ENCODE measurements at places on chromosomes 1 and 21.

DNA sequence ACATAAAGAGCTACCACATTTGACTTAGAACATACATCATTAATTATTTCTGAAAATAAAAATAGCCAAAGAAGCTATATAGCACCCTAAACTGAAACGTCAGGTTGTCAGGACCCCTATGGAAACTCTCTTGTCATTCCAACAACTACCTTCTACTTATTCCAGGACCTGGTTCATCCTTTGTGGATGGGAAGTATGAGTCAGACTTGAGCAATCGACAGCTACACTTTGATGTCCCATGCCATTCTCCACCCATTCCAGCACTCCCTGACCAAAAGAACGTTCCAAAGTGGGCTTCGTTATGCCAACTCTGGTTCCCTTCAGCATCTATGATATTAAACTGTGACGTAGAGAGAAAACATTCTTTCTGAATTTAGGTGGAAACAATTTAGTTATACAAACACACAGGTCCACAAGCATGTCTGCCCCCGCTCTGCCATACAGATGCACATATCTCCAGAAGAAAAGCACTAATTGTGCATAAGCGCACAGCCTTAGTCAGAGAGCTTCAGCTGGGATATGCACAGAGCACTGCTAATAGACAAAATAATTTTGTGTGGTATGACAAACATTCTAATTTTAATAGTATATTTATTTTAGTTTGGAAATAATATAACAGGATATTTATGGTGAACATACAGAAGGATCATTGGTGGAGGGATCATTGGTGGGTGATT is 723.1 kb upstream of the B3GALT2 start:
- DNase-seq: no peak

DNA sequence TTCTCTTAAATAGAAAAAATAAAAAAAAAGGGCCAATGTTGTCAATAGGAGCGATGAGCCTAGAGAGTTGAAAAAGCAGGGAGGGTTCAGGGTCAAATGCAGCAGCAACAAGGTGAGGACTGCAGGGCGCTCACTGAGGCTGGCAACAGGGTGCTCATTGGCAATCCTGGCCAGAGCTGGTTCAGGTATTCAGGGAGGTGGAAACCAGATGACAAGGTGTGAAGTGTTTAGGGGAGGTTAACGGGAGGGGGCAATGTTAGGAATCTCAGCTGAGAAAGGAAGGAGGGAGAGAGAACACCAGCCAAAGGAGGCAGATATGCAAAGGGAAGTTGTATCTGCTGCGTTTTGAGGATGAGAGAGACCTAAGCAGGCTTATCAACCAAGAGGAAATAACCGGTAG is 129.8 kb upstream of the DAB1 start:
- DNase-seq: no peak

DNA sequence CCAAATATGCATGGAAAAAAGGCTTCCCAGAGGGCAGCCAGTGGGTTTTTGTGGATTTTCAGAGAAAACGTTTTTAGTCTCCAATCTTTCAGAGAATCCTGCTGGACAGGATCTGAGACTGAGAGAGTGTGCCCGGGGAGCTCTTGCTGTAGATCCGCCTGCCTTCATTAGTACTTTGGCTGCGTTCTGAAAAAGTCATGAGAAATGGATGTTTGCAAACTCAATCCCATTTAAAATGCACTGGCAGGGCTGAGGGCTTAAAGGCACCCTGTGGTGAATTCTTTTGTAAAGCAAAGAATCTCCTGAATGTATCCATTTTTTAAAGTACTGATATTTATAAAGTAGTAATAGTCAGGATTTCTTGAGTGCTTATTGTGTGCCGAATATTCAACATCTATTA is 22.2 kb downstream of the FOXD2 start:
- DNase-seq: no peak

- no peak for DNase-seq
Measured at GRCh38 chr1:159598196-159598595, 10.6 kb downstream of the APCS start.

GRCh38 chr1:220544901-220545303 is 17.0 kb downstream of the MARK1 start:
- DNase-seq: no peak

DNA sequence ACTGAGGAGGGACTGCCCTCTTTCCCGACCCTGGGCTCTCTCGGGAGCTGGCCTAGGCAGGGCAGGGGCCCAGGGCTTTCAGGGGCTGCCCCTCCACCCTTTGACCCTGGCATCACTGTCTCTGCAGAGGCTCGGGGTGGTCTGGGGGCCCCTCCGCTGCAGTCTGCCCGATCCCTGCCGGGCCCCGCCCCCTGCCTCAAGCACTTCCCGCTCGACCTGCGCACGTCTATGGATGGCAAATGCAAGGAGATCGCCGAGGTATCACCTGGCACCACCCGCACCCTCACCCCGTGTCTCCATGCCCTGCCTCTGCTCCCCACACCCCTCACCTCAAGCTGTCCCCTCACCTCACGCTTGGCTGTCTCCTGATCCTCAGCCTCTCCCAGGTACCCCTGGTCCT is 5.5 kb downstream of the AMPD2 start:
- DNase-seq: no peak

DNA sequence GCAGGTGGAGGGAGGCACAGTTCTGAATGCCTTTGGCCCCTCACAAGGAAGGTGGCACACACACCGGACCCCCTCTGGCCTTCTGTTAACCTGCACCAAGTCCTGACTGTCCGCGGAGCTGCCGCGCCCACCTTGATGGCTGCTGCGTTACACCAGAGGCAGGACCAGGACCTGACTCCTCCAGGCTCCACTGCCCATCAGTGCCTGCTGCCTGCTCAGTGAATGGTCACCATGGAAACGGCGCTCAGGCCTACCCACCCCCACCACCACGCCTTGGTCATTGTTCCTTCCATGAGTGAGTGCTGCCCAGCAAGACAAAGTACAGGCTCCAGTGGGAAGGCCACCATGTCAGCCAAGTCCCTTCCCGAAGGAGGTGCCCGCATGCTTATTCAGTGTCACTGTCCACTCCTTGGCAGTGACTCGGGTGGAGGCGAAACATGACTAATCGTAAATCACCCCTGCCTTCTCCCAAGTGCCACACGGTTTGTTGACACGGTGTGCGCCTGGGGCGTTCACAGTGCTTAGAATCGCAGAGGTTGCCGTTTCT is 57.3 kb downstream of the SLC37A1 start:
- no peak for DNase-seq

- DNase-seq: no peak
Measured at GRCh38 chr1:156431769-156432668, 63.0 kb downstream of the RHBG start.

DNA sequence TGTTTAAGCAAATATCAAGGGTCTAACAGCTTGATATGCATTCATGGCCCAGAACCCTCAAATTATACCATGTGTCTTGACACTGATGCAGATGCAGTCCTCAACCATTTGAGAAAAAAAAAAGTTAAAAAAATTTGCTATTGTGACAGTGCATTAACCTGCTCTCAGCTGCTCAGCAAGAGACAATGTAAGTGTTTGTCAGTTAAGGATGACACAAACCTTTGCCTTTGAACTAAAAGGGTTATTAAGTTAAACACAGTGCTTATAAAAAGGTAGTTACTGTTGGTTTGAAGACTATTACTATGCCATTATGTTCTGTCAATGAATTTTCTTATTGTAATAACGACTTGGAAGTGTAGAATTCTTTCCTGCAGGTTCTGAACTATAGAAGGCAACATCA is 655.6 kb upstream of the NEGR1 start:
- no peak for DNase-seq

DNA sequence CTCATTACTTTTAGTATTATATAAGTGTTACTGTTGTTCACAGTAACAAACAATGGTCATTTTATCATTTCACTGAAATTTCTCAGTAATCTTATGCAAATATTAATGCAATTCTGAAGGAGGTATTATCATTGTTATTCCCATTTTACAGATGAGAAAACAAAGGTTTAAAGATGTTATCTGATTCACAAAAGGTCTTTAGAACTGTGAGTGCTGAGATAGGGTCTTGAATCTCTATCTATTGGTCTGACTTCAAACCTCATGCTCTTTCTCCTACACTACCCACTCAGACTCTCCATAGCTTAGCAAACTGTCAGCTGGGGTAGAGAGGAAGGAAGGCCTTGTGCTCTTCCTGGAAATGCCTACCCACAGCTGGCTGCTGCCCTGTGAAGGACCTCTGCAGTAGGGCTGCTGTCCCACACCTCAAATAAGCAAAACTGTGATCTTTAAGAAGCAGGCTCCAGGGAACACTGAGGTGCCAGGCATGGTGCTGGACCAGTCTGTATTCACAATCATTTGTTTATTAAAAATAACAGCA is 6.2 kb upstream of the OSCP1 start:
- no peak for DNase-seq

DNA sequence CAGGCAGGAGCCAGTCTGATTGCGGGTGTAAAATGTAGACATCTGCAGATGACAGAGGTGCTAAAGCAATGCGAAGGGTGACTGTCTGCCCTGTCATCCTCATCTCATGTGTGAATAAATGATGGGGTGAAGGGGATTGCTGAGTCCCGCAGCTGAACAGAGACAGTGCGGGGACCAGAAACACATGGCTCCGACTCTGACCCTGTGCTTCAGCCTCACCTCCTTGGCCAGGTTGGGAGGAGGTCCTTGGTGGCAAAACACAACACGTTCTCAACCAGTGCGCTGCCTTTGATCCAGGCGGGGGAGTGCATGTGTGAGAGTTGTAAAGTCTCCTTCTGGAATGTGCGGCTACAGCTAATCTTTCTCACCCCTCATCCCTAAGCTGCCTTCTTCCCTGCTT is 32.0 kb upstream of the TTC22 start:
- DNase-seq: no peak

- no peak for DNase-seq
Measured at GRCh38 chr1:206785182-206785765, 13.0 kb upstream of the IL10 start.

DNA sequence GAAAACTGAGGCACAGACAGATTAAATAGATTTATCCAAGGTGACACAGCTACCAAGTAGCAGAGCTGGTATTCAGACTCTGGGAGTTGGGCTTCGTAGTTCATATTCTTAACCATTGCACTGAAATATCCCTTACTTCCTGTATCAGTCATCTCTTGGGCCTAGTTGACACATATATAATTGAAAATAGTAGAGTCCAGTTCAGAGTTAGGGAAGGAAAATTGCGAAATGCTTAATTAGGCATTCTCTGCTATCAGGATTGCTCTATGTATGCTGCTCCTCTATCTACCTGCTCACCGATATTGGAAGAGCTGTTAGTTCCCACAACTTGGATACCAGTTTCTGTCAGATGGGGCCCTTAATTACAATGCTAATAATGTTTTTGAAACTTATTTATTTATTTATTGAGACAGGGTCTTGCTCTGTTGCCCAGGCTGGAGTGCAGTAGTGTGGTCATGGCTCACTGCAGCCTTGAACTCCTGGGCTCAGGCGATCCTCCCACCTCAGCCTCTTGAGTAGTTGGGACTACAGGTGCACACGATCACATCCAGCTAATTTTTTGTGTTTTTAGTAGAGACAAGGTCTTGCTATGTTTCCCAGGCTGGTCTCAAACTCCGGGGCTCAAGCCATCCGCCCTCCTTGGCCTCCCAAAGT is 8.2 kb downstream of the RCOR3 start:
- DNase-seq: no peak

GRCh38 chr1:185170291-185170848 is 13.4 kb downstream of the SWT1 start:
- no peak for DNase-seq

GRCh38 chr1:94401206-94401605 is 17.0 kb upstream of the ABCD3 start:
- DNase-seq: no peak

DNA sequence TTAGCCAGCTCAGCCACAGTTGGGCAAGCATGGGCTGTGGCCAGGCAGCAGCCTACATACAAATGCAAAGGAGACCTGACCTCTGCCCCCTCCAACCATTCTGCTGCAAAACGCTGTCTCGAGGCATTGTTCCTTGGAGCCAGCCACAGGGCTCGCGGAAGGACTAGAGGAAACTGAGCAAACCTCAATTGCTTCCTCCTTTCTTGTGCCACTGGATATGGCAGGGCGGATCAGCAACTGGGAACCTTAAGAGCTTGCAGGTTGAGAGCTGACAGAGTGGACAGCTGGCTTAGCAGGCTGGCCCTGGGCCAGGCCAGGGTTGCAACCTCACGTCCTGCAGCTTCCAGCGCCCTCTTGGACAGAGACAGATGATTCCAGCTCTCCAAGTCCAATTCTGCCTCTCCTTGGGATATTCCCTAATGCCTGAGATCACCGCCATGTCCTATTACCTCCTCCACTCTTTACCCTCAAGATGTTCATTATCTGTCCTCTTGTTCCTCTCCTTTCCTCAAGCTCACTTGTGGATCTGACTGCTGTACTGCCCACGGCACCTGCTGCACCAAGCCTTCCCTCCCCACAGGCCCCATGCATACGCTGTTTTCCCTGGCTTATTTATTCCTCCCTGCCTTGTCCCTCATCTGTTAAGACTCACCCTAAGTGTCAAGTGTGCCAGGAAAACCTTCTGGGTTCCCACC is 67.5 kb downstream of the SDC3 start:
- no peak for DNase-seq

- no peak for DNase-seq
Measured at GRCh38 chr21:41290106-41290799, 26.3 kb upstream of the FAM3B start.

- DNase-seq: no peak
Measured at GRCh38 chr1:117096951-117097408, 24.6 kb downstream of the TRIM45 start.

DNA sequence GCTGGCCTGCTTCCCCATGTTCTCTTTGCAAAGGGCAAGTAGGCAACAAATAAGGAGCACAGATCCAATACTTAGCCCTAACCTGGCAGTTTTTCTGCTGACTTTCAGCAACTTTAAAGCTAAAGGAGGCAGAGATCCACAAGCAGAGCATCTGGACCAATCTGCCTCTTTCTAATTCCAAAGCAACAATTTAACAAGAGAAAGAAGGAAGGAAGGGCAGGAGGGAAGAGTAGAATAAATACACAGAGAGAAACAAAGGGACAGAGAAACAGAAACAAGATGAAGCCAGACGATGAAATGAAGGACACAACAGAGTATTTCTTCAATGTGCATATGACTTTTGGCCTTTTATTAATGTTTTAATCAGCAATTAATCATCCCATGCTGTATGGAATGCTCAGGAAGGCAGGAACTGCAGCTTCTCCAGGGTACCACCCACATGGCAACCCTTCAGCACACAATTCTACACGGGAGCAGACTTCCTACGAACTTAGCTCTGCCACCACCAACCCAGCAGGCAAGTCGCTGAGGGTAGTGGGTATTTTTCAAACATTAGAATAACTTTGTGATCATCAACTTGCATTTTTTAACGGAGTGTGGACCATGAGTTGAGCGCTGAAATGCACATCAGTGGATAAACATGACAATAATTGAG is 15.3 kb downstream of the CLCC1 start:
- DNase-seq: no peak

DNA sequence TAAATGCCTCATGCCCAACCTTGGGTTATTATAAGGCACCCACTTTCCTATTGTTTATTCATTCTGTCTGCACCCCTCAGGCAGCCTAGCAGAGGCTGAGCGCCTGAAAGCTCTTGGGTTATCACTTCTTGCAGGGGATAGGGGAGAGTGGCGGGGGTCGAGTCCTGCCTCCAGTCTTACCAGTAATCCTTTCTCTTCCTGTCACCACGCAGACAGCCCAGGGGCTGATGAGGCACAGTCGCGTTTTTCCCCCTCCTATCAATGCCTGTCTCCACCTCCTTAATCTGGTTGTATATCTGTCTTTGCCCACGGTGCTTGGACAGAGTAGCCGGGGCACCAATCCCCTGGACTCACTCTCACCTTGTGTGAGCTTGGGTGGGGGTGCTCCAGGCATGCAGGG is 733.1 kb downstream of the MATN1 start:
- no peak for DNase-seq
